ENCODE measurements at places on chromosomes 2 and 18. TPM values are rescaled to one million over a fixed set of nuclear protein-coding genes. Genes with fewer than 3 reads are reported as not detected.

Gene KCNF1
- total RNA-seq = 29.8 TPM

Gene ARL5A
- 20.4 TPM for total RNA-seq

Gene CNNM4
- 9.9 TPM for total RNA-seq

Gene PRADC1
- total RNA-seq = 26.5 TPM

Gene UPP2
- total RNA-seq = not detected

Gene EVA1A
- total RNA-seq = 8.3 TPM

Gene GREB1L
- total RNA-seq = 5.4 TPM

Gene UBXN2A
- total RNA-seq = 21.1 TPM

Gene TMEM150A
- 17.2 TPM for total RNA-seq

Gene LGALSL
- total RNA-seq = 11.0 TPM

Gene CHRND
- total RNA-seq = not detected

Gene SLC19A3
- total RNA-seq = 2.3 TPM

Gene VAMP8
- 14.8 TPM for total RNA-seq

Gene ZNF521
- not detected for total RNA-seq

Gene IL1F10
- total RNA-seq = 0.09 TPM

Gene MYOM1
- 0.31 TPM for total RNA-seq

Gene CTLA4
- total RNA-seq = not detected

Gene BMP10
- total RNA-seq = not detected

Gene AGXT
- total RNA-seq = not detected

Gene GRHL1
- 1.2 TPM for total RNA-seq

Gene UGT1A4
- not detected for total RNA-seq
